Stimulated activated CD8-positive, alpha-beta memory T cell treated with anti-CD3 and anti-CD28 coated beads, Interleukin-15, amount 100 ng/mL, for 1 hour (primary cell): ENCODE measurements at places on chromosomes 5 and 9.

DNA sequence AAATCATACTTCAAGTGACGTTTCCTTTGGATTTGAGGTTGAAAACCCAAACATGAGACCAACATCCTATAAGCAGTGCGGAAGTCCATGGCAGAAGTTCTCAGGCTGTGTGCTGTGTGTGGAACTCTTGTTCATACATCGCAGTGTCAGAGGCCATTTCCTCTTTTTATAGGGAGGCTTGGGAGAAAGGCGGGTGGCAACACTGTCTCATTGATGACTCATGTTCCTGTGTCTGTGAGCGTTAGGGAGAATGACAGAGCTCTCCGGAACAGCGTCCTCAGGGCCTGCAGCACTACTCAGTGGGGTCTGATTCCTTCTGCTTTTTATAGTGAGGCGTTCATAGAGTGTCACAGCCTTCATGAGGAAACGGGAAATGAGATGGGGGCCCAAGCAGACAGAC lies 98.8 kb upstream of the BASP1 start:
- no peak for DNase-seq

DNA sequence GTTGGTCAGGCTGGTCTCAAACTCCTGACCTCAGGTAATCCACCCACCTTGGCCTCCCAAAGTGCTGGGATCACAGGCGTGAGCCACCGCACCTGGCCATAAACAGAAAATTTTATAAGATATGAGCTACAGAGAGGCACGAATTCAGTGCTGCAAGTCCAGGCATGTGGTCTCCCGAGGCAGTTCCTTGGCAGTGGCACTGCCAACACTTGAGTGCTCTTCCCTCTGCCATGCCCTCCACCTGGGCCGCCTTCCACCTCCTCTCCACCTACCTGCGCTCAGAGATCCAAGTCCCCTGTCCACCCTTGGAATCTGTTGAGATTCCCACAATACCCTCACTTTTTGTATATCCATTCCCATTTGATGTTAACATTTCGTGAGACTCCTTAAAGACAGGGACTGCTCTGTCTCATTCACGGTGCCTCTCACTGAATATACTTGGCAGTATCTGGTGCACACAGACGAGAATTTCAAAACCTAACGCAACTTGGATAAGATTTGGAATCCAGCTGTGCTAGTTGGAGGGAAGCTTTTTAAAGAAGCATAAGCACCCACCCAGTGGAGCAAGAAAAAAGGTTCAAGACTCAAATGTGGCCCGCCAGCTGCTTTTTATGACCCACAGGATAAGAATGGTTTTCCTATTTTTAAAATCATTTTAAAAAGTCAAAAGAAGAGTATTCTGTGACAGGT lies 68.3 kb downstream of the DCP2 start:
- no peak for DNase-seq

- no peak for DNase-seq
Observed at GRCh38 chr5:123916345-123917121, 404.6 kb downstream of the CSNK1G3 start.

DNA sequence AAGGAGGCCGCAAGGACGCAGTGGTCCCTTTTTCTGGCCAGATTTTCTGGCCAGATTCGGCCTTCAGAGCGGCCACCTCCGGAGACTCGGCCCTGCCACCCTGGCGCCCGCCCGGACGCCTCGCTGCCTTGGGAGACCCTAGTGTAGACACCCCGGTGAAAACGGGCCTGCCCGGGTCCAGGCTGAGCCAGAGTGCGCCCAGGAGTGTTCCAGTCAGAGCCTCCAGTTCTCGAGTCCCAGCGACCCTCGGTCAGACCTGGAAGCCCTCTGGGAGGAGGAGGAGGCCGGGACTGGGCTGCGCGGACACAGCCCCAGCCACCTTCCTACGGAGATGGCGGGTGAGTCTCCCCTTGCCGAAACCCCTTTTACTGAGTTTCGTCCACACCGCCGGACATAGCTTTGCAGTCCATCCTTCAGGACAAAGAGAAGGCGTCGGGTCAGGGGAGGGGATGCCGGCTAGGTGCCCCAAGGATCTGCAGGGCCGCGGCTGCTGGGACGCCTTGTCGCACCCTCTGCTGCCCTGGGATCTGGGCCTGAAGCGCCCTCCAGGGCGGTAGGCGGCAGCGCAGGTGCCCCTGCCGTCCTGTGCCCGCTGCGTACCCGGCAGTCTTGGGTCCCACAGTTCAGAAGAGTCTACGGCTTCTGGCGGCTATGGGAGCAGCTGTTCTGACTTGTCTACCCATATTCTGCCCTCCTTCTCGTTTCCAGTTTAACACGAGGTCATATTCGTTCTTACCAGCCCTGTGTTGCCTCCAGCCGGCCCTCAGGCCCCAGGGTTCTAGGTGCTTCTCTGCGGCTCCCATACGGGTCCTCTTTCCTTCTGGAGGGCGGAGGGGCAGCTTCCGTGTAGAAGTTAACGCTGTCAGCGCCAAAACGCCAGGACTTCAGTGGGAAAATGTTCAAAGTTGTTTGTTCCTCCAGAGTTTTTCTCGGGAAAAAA lies 1771.7 kb upstream of the CDH9 start:
- no peak for DNase-seq

DNA sequence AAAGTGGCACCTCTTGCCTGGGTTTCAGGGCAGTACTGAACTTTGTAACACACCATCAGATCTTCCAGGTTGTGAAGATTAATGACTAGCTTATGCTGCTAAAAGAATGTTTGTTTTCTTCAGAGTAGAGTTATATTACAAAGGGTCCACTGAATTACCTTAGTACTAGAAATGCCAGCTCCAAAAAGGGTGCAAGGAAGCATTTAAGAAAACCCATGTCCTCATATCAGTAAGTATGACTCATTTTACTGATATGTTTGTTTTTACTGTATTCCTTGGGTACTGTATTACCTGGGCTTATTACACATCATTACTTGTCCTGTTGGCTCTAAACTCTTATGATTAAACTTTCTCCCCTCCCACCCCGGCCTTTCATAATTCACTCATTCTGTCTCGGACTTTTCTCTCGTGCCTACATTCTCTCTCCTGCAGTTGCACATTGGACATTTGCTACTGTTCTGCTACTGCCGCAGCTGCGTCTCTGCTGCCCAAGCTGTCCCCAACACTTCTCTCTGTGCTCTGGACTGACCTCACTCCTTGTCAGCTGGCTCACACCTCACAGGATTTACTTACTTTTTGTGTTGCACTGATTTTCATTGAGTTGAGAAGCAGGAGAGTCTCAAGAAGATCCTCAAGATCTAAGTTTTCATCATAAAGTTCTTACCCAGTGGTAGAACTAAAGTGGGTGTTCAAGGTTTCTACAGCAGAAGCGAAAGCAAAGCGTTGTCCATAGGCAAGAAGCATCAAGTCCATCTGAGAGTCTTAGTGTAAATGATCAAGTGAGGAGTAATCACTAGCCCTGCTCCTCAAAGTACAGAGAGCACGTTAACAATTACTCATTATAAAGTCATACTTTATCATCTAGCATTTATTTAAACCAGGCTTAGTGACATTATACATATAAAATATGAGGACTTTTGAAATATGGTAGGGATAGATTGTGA lies 53.2 kb upstream of the C9orf72 start:
- no peak for DNase-seq

- no peak for DNase-seq
Observed at GRCh38 chr5:86979811-86980411, 287.8 kb upstream of the RASA1 start.

- DNase-seq: no peak
Observed at GRCh38 chr9:130026583-130027340, 16.2 kb downstream of the FNBP1 start.

DNA sequence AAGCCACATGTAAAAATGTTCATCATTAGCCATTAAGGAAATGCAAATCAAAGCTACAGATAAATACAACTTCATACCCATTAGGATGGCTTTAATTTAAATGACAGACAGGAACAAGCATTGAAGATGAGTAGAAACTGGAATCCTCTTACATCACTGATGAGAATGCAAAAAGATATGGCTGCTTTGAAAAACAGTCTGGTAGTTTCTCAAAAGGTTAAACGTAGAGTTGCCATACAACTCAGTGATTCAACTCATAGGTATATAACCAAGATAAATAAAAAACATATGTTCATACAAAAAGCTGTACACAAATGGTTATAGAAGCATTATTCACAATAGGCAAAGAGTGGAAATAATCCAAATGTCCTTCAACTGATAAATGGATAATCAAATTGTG lies 228.8 kb upstream of the ZNF462 start:
- DNase-seq: no peak

- DNase-seq: no peak
Observed at GRCh38 chr5:133259199-133259997, 207.6 kb downstream of the HSPA4 start.

GRCh38 chr5:93044859-93045666 lies 536.0 kb downstream of the NR2F1-AS1 start:
- no peak for DNase-seq

GRCh38 chr5:2946315-2946714 lies 194.8 kb upstream of the IRX2 start:
- DNase-seq: no peak

DNA sequence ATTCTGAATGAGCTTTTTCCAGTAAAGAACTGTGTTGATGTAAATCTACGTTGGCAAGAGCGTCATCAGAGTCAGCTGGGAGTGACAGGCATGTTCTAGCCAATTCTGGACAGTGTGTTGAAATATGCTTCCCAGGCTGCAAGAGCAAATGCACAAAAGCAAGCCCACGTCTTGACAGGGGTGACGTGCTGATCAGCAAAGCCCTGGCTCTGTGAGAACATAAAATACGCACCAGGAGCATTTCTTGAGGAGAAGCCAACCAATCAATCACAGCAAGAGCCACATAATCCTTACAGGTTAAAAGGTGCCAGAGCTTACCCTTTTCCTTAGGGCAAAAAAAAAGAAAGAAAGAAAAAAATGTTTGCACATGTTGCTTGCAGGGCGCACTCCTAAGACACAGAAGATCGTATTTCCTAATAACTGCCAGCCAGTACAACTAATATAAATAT lies 148.1 kb downstream of the PDE4D start:
- DNase-seq: no peak
